ENCODE measurements at places on chromosomes 2 and 18. TPM values are rescaled to one million over a fixed set of nuclear protein-coding genes. Genes with fewer than 3 reads are reported as not detected.

DNA sequence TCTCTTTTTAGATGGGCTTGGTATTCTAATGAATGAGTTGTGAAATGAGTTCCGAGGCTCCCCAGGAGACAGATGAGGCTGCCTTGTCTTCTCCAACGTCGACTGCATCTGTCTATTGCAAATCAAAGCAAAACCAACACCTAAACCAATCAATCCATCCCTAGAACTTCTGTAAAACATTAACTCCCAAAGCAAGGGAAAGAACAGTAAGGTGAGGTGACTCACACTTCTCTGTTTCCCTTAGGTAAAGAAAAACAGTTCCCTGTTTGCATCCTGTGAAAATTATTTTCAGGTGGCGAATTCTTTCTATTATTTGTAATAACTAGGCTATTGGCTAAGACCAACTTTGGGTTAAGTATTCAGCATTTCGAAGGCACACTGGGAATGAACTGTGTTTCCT lies 249.4 kb downstream of the EPHA4 start:
- DNase-seq = peak; percentile 27

- DNase-seq = peak; percentile 53
These were observed 17.7 kb downstream of the IWS1 start for GRCh38 chr2:127508631-127509034.

ACTG2 gene
- total RNA-seq = 1,470 TPM

GRCh38 chr2:48423376-48423775 lies 106.6 kb upstream of the STON1 start:
- DNase-seq = no peak

- no peak for DNase-seq
These were observed 30.1 kb downstream of the WDFY1 start for GRCh38 chr2:223915071-223915470.

- DNase-seq = peak; percentile 28
These were observed 224.5 kb downstream of the SLC4A3 start for GRCh38 chr2:219851801-219852481.

DNA sequence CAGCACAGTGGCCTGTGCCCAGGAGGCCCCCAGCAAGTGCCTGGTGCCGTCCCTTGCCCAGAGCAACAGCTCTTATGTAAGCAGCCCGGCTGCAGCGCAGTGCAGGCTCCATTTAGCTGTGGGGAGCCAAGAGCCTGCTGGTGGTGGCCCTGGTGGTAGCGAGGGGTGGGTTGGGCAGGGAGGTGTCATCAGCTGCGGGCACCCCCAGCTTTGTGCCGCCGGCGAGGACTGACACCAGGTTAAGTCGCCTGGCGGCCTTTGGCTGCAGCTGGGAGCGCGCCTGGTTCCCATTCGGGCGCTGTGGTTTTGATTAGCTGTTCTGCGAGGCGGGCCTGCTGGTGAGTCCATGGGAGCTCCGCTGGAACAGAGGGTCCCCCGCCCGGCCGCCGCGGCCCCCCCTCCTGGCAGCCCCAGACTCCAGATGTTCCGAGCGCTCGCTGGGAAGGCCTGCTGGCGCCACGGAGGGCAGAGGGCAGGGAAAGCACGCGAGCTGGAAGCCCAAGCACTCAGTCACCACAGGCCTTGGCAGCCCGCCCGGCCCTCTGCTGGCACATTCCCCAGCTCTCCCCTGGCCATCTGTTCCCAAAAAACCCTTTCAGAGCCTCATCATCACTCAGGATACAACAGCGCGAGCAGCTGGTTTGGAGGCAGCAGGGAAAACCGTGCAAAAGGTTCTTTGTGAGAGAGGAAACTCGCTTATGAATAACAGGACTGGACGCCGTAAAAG lies 18.4 kb downstream of the ATOH8 start:
- DNase-seq = peak; percentile 98

DNA sequence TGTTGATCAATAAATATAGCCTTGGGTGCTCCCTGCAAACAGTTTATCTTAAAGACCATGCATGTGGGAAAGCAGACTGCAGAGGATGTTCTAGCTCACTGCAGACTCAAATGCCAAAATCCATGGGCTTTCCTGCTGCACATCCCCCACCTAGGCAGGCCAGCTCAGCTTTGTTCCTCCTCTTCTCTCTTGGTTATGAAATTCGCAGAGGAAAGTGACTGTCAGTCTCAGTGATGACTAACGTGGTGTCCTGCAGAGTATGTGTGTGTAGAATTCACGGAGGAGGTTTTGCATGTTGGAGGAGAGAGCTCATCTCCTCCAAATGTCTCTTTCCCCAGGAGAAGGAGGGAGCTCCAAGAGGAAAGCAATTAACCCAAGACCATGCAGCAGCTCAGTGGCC lies 21.4 kb upstream of the KCNS3 start:
- DNase-seq = no peak

DNA sequence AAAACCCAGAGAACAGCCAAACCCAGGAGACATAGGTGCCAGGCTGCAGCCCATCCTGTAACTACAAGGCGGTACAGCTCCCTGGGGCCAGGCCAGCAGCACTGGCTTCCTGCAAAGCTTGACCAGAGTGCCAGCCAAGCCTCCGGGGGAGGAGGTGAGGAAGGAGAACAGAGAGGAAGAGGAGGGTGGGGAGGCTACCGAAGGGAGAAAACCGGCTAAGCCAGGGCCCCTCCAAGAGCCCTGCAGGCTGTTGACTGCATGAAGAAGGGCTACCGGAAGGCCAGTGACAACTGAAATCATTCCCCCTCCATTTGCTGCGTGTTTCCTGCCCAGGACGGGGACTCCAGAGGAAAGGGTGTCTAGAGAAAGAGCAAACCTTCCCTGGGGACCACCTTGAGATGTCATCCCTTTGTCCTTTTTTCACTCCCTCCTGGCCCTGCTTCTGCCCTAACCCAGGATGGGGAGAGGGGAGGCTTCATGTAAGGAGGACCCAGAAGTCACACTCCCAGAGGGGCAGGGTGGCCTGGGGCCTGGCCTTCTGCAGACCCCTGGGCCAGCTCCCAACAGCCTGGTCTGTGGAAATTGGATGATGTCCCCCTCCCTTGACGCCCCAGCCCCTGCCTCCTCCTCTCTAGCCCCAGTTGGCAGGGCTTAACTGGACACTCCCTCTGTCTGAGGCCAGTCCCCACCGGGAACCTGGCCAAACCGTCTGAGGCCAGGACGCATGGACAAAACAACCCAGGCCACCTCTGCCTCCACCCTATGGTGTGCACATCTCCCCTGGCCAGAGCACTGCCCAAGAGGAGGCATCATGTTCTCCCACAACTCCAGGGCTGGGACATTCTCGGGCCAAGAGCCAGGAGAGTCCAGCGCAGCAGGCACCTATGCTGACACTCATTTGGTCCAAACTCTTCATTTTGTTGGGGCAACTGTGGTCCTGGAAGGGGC lies 207.8 kb downstream of the CYP26B1 start:
- peak; percentile 28 for DNase-seq

DNA sequence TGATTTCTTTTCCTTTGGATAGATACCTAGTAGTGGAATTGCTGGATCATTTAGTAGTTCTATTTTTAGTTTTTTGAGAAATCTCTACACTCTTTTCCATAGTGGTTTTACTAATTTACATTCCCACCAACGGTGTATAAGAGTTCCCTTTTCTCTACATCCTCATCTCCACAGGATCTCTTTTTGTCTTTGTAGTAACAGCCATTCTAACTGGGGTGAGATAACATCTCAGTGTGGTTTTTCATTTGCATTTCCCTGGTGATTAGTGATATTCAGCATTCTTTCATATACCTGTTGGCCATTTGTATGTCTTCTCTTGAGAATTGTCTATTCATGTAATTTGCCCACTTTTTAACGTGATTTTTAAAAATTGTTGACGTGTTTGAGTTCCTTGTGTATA lies 13.8 kb downstream of the RFTN2 start:
- DNase-seq = no peak

- DNase-seq = no peak
These were observed 37.2 kb upstream of the B4GALT6 start for GRCh38 chr18:31721601-31722000.

B3GNT2 gene
- 62.5 TPM for total RNA-seq

DLGAP1 gene
- total RNA-seq = 4.9 TPM

DNA sequence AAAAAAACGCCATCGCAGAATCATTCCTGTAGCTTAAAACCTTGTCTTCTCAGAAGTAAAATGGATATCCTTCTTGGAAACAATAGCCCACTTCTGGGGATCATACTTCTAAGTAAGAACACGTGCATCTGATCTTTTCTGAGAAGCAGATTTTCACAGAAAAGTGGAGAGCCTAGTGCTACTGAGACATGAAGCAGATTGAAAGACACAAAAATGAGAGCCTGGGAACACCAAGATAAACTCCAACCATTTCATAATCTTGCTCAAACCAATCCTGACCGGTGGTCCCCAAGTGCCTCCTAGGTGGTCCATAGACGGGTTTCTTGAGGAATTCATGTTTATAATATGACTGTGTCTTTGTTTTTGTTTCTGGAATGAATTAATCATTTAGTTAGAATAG lies 191.2 kb downstream of the IRS1 start:
- no peak for DNase-seq

DNA sequence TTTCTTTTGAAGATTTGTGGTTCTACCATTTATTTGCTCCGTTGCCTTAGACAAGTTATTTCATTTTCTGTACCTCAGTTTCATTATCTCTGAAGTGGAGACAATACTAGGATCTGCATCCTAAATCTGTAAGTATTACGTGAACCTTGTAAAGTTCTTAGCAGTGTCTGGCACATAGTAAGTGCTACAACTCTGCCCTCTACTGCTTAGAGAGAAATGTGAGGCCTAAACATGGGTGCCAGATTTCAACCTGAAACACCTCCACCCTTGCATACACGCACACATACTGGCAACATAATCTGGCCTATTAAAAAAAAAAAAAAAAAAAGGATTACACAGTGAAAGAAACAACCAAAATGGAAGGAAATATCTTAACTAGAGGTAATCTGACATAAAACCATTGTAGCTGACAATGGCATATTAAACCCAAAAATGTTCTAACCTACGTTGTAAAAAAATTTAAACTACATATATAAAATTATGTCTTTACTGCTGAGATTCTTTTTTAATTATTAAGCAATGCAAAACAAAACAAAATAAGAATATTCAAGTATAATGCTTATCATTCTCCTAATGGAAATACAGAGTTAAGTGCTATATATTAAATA lies 132.6 kb downstream of the MAP2 start:
- peak; percentile 67 for DNase-seq
